ENCODE measurements at places on chromosomes 1 and 21. TPM values are rescaled to one million over a fixed set of nuclear protein-coding genes. Genes with fewer than 3 reads are reported as not detected.

IVL gene
- total RNA-seq = not detected

- peak; percentile 58 for DNase-seq
Measured at GRCh38 chr1:207981976-207982375, 71.1 kb upstream of the CD34 start.

- DNase-seq = no peak
Measured at GRCh38 chr1:176857632-176858031, 306.9 kb downstream of the ASTN1 start.

DNA sequence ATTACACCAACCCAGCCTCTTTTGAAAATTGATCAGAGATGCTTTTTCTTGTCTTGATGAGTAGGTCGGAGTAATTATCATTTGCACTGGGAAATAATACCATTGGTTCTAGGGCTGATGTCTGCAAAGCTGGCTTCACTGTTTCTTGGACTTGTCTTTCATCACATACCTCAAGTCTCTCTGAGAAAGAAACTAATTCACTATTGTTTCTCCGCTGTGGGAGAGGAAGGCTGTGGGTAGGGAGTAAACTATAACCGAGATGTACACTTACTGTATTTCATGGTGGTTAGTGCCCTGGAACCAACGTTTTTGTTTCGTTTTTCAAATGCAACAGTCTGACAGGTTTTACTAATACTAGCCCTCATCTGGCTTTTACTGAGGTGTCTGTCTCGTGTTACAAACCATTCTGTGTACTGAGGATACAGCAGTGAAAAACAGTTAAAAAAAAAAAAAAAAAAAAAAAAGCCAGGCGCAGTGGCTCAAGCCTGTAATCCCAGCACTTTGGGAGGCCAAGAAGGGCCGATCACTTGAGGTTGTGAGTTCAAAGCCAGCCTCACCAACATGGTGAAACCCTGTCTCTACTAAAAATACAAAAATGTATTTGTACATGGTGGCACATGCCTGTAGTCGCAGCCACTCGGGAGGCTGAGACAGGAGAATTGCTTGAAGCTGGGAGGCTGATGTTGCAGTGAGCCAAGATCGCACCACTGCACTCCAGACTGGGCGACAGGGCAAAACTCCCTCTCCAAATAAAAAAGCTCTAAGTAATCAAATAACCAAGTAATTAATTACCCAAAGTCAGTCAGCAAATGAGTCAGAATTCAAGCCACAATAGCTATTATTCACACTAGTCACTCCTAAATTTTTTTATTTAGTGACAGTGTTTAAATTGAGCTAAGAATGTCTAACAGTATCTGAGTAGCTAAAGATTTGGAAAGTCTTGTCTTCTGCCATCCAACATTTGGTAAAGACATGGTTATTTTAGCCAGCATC, 23.3 kb downstream of the TOMM20 start:
- DNase-seq = no peak

CDC42SE1 gene
- total RNA-seq = 76.3 TPM

- no peak for DNase-seq
Measured at GRCh38 chr21:23886828-23887724, 1720.2 kb downstream of the MRPL39 start.

DNA sequence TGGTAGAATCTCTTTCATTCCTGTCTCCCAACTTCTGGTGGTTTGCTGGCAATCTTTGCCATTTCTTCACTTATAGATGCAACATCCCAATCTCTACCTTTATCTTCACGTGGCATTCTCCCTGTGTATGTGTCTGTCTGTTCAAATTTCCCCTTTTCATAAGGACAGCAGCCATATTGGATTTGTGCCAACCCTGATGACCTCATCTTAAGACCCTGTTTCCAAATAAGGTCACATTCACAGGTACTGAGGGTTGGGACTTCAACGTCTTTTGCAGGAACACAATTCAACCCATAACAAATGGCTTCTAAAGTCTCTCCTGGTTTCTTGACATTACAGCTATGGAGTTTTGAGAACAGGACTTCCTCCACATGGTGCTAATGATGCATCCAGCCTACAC, 84.5 kb upstream of the OLIG2 start:
- DNase-seq = no peak

OR6F1 gene
- not detected for total RNA-seq

DNA sequence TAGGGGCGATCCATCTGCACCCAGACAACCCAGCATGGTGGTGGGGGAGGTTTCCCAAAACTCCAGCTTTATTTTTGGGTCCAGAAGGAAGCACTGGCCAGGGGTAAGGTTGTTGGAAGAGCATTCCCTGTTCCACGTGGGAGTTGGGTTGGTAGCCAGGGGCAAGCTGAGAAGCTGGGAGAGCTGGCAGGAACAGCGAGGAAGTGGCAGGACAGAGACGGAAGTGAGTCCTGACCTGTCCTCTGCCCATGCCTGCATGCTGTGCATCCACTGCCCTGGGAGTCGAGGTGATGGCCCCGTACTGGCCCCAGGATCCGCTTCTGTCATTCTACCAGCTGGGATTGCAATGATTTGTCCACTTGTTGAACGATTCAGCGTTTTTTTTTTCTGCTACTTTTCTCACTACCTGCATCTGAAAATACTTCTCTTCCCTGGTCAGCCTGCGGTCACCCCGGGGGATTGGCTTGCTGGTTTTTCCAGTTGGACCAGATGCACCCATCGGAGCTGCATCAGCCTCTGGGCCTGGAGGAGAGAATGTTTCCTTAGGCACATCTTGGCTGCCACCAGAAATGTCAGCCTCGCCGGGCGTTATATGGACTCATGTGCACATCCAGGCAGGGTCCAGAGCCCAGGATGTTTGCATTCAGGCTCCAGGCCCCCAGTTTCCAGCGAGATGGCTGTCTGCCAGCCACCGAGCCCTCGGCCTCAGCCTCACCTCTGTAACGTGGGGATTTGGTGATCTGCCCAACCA, 28.3 kb upstream of the TMPRSS2 start:
- DNase-seq = no peak

TSPAN1 gene
- 0.50 TPM for total RNA-seq

GRCh38 chr1:209667708-209668107, 7.5 kb upstream of the G0S2 start:
- no peak for DNase-seq

- no peak for DNase-seq
Measured at GRCh38 chr1:232797856-232798510, 7.2 kb upstream of the MAP10 start.

GRCh38 chr1:22861764-22862440, 110.8 kb downstream of the LACTBL1 start:
- peak; percentile 58 for DNase-seq

CLEC20A gene
- not detected for total RNA-seq

GRCh38 chr1:190738317-190738716, 260.7 kb upstream of the BRINP3 start:
- DNase-seq = no peak

DNA sequence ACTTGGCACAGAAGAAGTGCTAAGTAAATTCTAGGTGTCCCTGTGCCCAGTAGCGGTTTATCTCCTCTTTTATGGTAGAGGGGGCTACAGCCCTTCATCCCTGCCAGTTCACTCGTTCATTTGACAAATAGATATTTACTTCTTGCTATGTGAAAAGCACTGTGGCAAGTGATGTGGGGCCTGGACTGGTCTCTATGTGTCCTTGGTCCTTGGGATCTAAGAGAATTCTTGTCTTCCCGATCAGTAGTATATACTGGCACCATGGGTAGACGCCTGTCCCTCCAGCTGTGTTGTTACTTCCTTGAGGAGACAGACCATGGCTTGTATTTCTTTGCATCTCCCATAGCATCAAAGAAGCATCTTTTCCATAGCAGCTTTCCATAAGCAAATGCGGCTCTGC, 29.7 kb downstream of the EIF2D start:
- no peak for DNase-seq

GBP2 gene
- total RNA-seq = 0.46 TPM

KLF17 gene
- total RNA-seq = not detected

Data from WTC11 (cell line).